H1 (cell line): ENCODE measurements at places on chromosomes 7 and 10. TPM values are rescaled to one million over a fixed set of nuclear protein-coding genes. Genes with fewer than 3 reads are reported as not detected.

DNA sequence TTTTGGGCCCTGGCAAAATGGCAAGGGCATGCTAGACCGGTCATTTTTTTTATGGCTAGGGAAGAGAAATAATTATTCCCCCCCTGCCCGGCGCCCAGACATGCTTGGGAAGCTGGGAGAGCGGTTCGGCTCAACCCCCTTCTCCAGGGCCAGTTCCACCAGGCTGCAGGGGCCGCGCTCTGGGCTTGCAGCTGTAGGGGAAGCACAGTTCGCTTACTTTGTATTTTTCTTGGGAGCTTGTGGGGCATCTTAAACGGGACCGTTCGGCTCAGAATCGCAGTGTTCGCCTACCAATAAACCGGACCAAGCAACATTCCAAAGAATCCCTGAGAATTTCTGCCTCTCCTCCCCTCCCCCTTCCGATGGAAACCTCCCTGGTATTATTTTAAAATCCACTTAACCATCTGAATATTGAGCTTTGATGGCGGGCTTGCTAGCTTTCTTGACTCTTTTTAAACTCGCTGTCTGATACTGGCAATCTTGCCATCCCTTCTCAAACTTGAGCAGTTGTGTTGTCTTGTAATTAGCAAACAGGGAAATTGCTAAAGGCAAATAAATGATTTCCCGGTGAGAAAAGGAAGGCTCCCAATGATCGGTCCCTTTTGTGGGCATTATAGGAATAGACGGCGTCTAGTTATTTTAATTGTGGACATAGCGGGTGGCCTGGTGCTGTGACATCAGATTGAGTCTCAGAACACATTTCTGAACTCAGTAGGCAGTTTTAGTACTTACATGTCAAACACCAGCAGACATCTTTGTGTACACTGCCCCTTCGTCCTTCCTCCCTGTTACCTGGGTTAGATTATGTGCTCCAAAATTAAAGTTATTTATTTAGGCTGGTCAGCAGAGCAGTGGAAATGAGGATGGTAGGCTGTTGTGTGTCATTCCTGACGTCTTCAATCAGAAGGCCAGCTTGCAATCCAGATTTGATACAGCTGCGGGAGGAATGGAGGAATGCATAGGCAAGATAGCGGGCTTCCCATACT, 3.4 kb downstream of the TCF7L2 start:
- no peak for DNase-seq
- H3K4me3 ChIP-seq = peak overlapping the region; percentile 94
- peak overlapping the region; percentile 44; the same call in 1 of the 2 replicates for H3K27ac ChIP-seq
- H3K36me3 ChIP-seq = no peaks in the 10 kb centered on the region
- H3K4me1 ChIP-seq = peaks cover 21% of the 10 kb centered on the region

Gene PCGF5
- total RNA-seq = 5.8 and 6.1 TPM in 2 replicates

DNA sequence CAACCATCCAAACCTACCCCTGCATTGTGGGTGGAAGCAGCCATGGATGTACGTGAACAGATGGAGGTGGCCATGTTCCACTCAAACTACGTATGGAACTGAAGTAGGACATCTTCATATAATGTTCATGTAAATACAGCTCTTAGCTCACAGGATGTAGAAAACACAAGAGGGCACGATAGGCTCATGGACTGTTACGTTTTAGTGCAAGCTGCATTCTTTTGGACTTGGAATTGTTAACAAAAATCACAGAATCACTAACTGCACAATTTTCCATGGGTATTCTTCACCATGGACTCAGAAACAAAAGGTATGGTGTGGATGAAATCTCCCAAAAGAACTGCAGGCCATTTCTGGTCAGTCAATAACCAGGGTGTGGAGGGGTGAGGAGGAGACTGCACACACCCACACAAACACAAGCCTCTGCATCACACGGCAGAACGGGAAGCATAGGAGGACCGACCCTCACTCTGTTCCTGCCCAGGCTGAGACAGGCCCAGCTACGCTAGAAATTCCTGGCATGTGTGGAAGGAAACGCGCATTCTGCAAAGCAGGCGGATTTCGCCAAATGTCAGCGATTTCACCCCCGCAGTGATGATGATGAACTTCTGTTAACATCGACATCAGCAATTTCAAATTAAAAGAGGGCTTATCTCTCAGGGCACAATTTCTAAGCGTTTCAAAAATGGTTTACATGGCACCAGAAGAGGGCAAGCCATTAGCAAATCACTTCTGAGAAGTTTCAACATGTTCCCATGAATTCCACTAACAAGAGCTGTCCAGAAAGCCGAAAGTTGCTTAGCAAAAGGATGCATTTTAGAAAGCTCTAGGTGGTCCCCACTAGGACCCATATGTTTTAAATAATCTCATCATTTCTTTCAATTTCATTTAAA, 149.0 kb downstream of the TNS3 start:
- H3K27ac ChIP-seq = no peak overlapping the region
- H3K4me3 ChIP-seq = no peak overlapping the region
- H3K36me3 ChIP-seq = no peaks in the 10 kb centered on the region
- no peak for DNase-seq

Gene ATOH7
- total RNA-seq = 0.21 and 0.39 TPM in 2 replicates

DNA sequence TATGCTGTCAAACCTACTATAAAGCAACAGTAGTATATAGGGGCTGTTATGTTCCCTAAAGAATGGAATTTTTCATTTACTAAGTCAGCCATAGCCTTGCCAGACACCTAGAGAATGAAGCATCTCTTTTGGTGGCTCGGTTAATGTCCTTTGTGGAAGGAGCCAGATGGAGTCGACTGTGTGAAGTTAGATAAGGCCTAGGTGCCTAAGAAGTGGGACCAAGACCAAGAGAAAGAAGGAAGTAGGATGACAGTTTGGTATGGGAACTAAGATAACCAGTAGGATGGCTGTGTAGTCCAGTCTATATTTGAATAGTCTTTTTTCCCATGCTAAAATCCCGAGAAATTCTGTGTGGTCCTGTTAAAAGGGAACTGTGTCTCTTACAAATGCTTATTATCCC, 62.2 kb downstream of the REEP3 start:
- no peak for DNase-seq
- H3K27ac ChIP-seq = no peak overlapping the region
- no peak overlapping the region for H3K4me3 ChIP-seq
- no peaks in the 10 kb centered on the region for H3K27me3 ChIP-seq
- H3K36me3 ChIP-seq = no peaks in the 10 kb centered on the region
- no peaks in the 10 kb centered on the region for H3K4me1 ChIP-seq

Gene SFRP4
- total RNA-seq = not detected in 2 replicates

GRCh38 chr10:50362547-50363125, 111.3 kb upstream of the ASAH2 start:
- H3K27ac ChIP-seq = no peak overlapping the region
- no peak for DNase-seq
- no peaks in the 10 kb centered on the region for H3K27me3 ChIP-seq
- H3K4me3 ChIP-seq = no peak overlapping the region
- H3K4me1 ChIP-seq = no peaks in the 10 kb centered on the region

Gene ASIC3
- 1.4 and 1.9 TPM in 2 replicates for total RNA-seq

DNA sequence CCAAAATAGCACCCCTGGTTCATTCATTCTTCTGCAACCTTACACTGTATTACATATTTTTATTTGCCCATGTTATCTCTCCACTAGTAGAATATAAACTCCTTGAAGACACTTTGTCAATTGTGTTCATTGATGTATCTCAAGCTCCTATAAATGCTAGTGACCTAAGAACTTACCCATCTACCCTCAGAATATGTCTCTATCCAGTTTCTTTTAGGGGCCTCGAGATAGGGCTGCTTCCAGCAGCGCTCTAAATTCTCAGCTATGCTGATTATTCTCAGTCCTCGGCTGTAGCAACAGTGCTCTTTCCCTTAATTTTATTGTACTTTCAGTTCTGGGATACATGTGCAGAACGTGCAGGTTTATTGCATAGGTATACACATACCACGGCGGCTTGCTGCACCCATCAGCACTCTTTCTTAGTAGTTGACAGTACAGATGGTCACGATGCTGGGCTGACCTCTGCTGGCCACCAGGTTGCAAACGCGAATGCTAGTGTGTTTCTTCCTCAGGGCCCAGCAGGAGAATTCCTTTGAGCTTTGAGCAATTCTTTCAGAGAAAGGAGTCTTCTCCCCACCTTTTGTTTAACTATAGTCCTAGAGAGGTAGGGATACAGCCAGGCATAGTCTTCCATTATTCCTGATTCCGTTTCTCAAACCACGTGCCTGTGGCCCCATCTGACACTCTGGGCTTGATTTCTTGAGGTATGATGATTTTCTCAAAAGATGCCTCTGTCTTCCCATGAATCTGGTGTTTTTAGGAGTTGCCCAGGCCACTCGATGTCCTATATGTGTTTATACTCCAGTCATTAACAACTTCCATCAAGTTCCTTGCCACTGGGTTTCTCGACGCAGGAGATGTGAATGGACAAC, 49.1 kb upstream of the CDC14C start:
- no peaks in the 10 kb centered on the region for H3K27me3 ChIP-seq
- no peaks in the 10 kb centered on the region for H3K36me3 ChIP-seq
- H3K27ac ChIP-seq = no peak overlapping the region
- no peak overlapping the region for H3K4me3 ChIP-seq
- no peaks in the 10 kb centered on the region for H3K4me1 ChIP-seq

DNA sequence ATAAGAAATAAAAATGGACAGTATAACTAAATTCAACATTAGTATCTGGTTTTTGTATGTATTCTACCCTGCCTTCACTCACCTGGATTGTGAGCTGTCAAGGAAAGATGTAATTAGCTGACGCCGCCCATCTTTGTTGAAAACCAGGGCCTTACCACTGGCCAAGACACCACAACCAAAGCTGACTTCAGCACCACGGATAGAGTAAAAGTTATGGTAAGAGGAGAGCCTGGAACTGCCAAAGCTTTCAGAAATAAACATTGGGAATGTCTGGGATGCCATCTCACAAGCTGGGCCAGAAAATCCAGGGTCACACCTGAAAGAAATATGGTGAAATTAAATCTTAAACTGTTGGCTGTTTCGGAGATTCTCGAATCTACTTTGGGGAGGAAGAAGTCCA, 190.1 kb upstream of the SLC26A5 start:
- DNase-seq = no peak
- H3K36me3 ChIP-seq = no peaks in the 10 kb centered on the region
- H3K4me1 ChIP-seq = no peaks in the 10 kb centered on the region
- H3K27ac ChIP-seq = no peak overlapping the region

DNA sequence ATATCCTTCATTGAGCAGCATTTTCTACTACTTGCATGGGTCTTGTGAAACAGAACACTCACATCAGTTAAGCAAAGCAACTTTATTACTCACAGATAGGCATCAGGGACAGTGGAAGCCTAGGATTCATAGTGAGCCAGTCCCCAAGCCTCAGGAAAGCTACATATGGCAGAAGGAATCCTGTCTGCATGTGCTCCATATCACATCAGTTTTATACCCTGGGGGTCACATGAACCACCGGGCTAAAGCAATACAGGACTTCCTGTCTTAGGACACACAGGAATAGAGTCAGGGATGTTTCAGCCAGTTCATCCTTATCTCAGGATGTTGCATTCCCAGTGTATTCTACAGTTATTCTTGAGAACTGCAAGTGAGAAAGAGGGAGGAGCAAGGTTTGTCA, 15.1 kb downstream of the FEZF1 start:
- DNase-seq = no peak
- no peaks in the 10 kb centered on the region for H3K36me3 ChIP-seq
- no peak overlapping the region for H3K4me3 ChIP-seq
- H3K4me1 ChIP-seq = no peaks in the 10 kb centered on the region
- H3K27me3 ChIP-seq = no peaks in the 10 kb centered on the region
- no peak overlapping the region for H3K27ac ChIP-seq

DNA sequence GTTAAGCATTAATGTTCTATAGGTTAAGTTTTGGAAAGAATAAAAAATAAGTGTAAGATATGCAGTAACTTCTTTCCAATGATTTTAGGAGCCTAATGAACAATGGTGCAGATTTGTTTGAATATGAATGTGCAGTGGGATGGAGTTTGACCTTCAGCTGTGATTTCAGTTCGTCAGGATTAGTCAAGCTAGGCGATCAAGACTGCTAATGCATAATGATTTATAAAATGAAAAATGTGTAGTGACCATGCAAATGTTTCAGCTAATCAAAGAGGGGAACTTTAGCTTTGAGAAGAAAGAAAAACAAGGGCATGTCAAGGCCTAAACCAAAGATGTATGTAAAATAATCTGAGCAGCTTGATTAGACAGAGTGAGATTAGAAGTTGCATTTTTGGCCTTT, 208.5 kb downstream of the FOXP2 start:
- no peaks in the 10 kb centered on the region for H3K4me1 ChIP-seq
- H3K4me3 ChIP-seq = no peak overlapping the region
- DNase-seq = no peak
- H3K36me3 ChIP-seq = no peaks in the 10 kb centered on the region
- no peak overlapping the region for H3K27ac ChIP-seq

GRCh38 chr10:124878457-124878739, 63.5 kb upstream of the ZRANB1 start:
- H3K4me3 ChIP-seq = no peak overlapping the region
- no peak for DNase-seq
- H3K27me3 ChIP-seq = no peaks in the 10 kb centered on the region

DNA sequence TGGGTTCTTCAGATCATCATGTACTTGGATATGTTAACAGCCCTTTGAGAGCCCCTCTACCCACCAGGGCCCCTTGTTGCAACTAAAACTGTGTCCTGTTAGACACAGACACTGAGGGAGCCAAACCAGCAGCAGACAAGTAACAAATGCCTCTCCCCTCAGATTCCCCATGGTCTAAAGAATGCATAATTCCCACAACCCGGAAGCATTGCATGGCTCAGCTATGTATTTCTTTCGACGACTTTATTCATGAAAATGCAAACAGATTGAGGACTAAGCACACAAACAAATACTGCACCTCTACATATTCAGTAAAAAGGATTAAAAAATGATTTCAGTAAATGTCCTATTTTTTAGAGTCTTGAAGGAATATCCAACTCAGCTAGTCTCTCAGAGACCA, 70.1 kb upstream of the HECW1 start:
- H3K36me3 ChIP-seq = no peaks in the 10 kb centered on the region
- peak; percentile 26 for DNase-seq
- H3K4me3 ChIP-seq = no peak overlapping the region
- H3K27ac ChIP-seq = no peak overlapping the region
